Activated T-cell treated with anti-CD3 and anti-CD28 coated beads, Interleukin-2, amount 50 U/mL, for 72 hours (primary cell): ENCODE measurements at places on chromosomes 7 and 10. TPM values are rescaled to one million over a fixed set of nuclear protein-coding genes. Genes with fewer than 3 reads are reported as not detected.

SLC13A1 gene
- not detected for total RNA-seq

CPA2 gene
- total RNA-seq: not detected

PSMC2 gene
- total RNA-seq: 132 TPM

UPP1 gene
- 122 TPM for total RNA-seq

SPDYE2 gene
- not detected for total RNA-seq

CADPS2 gene
- not detected for total RNA-seq

SLC16A12 gene
- total RNA-seq: not detected

DPY19L1 gene
- 14.6 TPM for total RNA-seq

GDF10 gene
- 0.19 TPM for total RNA-seq

PPP1R17 gene
- total RNA-seq: not detected

DNA sequence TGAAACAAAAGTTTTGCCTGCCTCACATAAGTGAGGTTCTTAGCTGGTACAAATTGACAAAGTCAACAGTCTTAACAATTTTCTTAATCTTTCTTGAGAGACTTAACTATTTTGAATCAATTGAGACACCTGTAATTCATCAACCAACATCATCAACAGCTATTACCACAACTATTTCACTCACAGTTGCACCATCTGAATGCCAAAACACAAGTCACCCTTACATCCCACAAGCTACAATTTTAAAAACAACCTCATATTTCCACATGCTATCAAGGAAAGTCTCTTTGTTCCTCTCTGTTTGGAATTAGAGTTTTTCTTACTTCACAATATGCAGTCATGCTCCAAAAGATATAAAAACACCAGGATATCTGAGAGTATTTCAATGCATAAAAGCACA, 4.9 kb downstream of the SMURF1 start:
- no peak for DNase-seq

- DNase-seq: no peak
These were observed 282.2 kb upstream of the GALNT17 start for GRCh38 chr7:70849580-70850235.

DNA sequence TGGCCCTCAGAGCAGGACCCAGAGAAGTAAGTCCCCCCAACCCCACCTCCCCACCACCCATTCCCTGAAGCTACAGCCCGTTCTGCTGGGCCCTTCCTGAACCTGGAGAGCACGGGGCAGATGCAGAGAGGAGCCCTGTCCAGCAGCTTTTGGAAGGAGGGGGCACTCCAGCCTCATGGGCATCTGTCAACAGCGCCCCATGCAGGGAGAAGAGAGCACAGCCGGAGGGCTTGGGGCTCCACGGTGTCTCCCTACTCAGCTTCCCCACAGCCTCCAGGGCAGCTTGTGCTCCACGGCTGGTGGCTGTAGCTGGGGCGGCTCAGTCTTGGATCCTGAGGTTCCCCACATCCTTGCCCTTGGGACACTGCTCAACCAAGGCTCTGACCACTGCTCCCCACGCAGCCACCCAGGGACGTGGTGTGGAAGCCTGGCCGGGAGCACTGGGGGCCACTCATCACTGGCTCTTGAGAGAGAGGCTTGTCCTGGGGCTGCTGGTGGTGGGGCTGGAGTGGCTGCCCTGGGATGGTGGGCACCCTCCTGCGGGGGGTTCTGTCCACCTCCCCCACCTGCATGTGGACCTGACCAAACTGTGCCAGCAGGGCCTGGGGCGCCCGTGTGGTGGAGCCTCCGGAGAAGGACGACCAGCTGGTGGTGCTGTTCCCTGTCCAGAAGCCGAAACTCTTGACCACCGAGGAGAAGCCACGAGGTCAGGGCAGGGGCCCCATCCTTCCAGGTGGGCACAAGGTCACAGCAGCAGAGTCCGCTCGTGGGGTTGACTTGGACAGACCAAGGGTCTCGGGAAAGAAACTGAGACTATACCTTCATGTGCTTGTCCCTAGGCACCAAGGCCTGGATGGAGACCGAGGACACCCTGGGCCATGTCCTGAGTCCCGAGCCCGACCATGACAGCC, 4.5 kb downstream of the PRAP1 start:
- DNase-seq: no peak

GRCh38 chr10:106557053-106557452, 607.5 kb downstream of the SORCS1 start:
- no peak for DNase-seq

GRCh38 chr10:124977648-124978375, 35.9 kb downstream of the ZRANB1 start:
- no peak for DNase-seq

- DNase-seq: no peak
These were observed 97.5 kb upstream of the CCDC6 start for GRCh38 chr10:60003651-60004523.

GRCh38 chr10:124480860-124481259, 19.2 kb downstream of the LHPP start:
- DNase-seq: no peak

DNA sequence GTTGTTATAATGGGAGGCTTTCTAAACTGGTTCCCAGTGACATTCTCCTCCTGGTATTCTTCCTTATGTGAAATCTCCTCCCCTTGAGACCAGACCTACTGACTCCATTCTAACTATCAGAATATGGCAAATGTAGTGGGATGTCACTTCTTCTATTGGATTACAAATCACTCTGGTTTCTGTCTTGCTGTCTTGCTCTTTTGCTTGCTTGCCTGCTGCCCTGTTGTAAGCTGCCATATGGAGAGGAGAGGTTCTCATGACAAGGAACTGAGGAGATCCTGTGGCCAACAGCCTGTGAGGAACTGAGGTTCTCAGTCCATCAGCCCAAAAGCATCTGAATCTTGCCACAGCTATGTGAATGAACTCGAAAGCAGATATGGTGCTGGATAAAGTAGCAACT, 4.7 kb upstream of the NRCAM start:
- DNase-seq: no peak

- no peak for DNase-seq
These were observed 136.9 kb upstream of the PALS2 start for GRCh38 chr7:24436131-24436920.

GRCh38 chr10:103691267-103691666, 164.1 kb downstream of the SH3PXD2A start:
- no peak for DNase-seq

- DNase-seq: no peak
These were observed 38.0 kb upstream of the SPOCK2 start for GRCh38 chr10:72126184-72126871.

DNA sequence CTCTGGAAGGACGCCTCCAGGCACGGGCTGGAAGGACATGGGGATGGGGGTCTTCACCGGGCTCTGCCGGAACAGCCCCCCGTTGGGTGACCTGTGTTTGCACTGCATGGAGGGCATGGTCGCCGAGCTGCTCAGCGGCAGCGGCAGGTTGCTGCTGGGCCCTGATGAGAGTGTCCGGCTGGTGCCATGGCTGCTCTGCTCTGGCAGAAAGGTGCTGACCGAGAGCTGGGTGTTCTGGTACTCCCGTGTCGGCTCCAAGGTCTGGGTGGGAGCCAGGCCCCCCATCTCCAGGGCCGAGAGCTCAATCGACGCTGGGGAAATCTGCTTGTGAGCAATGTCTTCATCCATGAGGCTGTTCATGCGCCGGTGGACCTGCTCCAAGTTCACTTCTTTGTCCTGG, 764.3 kb downstream of the GRID1 start:
- no peak for DNase-seq

DNA sequence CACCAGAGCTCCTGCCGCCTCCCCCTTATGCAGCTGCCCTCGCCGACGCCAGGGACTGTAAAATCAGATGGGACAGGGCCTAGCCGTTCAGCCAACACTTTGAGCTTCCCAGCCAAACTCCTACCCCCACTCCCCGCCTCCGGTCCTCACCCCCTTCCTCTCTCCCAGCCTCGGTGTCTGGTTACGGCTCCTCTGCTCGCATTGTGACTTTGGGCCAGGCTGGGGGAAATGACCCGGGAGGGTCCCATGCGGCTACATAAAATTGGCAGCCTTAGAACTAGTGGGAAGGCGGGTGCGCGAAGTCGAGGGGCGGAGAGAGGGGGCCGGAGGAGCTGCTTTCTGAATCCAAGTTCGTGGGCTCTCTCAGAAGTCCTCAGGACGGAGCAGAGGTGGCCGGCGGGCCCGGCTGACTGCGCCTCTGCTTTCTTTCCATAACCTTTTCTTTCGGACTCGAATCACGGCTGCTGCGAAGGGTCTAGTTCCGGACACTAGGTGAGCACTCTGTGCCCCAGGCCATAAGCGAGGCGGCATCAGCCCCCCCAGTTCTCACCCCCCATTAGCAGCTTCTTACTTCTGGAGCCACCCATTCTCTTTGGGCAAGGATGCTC, at the start of gene KAZALD1:
KAZALD1 (plus strand) TSS at position 366 of the 608 bp plus-strand sequence. CDS start 604 bp downstream, outside the sequence.
- DNase-seq: no peak

- DNase-seq: peak; percentile 69
These were observed at the start of gene SLC4A2 for GRCh38 chr7:151059367-151060112. TSS of gene SLC4A2 (plus strand) at chr7:151059589. CDS start at chr7:151061988, 2,399 bp downstream.

DNA sequence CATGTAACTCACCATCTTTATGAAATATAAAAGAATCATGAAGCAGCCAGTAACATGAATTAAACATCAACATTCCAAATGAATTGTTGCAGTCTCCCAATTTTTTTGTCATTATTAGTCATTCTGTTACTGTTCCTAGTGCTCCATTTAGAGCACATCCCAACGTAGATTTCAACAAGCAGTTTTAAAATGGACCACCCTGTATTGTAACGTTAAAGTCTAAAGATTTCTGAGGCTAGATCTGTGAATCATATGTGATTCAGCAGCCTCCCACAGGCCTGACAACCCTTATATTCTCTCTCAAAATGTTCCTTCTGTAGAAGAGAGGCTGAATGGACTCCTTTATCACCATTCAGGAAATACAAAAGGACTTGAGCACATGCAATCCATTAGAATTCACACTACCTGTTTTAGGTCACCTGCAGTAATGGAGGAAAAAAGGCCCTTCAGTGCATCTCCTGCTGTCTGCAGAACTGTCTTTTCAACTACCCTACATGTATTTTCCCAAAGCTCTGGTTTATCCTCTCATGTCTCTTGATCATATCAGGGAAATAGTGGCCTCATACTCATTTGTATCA, 81.4 kb downstream of the CACNA2D1 start:
- DNase-seq: no peak
